ENCODE measurements at places on chromosomes 6 and 20.

GRCh38 chr6:127775371-127775770 lies 125.5 kb downstream of the THEMIS start:
- H3K4me3 ChIP-seq: no peak overlapping the region
- H3K4me1 ChIP-seq: no peaks in the 10 kb centered on the region
- H3K36me3 ChIP-seq: no peaks in the 10 kb centered on the region
- H3K27ac ChIP-seq: no peak overlapping the region

DNA sequence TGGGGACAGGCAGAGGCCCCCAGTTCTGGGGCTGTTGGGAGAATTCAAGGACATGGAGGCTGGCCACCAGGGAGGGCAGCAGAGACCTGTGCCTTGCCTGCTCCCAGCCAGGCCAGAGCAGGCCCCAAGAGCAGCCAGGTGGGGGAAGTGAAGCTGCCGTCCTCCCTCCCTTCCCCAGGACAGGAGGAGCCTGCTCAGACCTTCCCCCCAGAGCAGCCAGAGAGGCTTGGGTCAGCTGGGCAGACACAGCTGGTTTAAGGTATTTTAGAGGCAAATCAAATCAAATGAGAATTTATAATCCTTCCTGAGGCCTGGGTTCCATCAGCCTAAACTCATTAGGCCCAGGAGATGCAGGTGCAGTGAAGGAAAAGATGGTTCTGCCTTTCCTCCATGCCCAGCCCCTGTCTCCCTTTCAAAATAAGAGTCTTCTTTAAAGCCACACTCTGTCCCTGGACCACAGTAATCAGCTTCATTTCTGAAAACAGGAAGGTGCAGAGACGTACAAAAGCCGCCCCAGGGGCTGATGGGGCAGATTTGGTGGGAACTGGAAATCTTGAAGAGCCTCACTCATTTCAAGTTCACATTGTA lies 21.7 kb downstream of the BMP7 start:
- no peaks in the 10 kb centered on the region for H3K4me1 ChIP-seq
- no peak overlapping the region for H3K4me3 ChIP-seq
- no peaks in the 10 kb centered on the region for H3K27me3 ChIP-seq
- no peak overlapping the region for H3K27ac ChIP-seq

- no peak for DNase-seq
- no peak overlapping the region for H3K4me3 ChIP-seq
- H3K27ac ChIP-seq: no peak overlapping the region
These were observed 162.0 kb upstream of the STMND1 start for GRCh38 chr6:16939839-16940238.

- no peak overlapping the region for H3K27ac ChIP-seq
- H3K36me3 ChIP-seq: peaks cover 2% of the 10 kb centered on the region
- no peaks in the 10 kb centered on the region for H3K4me1 ChIP-seq
These were observed 14.7 kb downstream of the SNRPB start for GRCh38 chr20:2455771-2456497.

- H3K4me3 ChIP-seq: no peak overlapping the region
- H3K27ac ChIP-seq: no peak overlapping the region
- DNase-seq: no peak
- H3K27me3 ChIP-seq: no peaks in the 10 kb centered on the region
- no peaks in the 10 kb centered on the region for H3K36me3 ChIP-seq
- no peaks in the 10 kb centered on the region for H3K4me1 ChIP-seq
These were observed 54.8 kb downstream of the OPN5 start for GRCh38 chr6:47836639-47837038.

DNA sequence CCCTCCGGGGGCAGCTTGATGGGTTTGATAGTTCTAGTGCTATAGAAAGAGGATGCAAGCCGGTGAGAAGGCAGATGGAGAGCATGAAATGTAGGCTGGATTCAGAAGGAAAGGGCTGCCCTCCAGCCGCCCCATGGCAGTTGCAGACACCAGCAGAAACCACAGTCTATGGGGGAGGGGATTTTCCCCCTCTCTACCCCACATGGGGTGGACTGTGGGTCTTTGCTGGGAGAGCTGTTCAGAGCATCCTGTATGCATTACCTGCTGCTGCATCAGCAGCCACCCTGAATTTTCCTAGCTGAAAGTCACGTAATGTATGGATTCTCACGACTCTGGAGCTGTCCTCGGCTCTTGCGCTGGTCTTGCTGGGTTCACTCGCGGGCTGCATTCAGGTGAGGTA lies 48.8 kb upstream of the CST5 start:
- H3K27ac ChIP-seq: no peak overlapping the region
- no peaks in the 10 kb centered on the region for H3K4me1 ChIP-seq
- H3K27me3 ChIP-seq: no peaks in the 10 kb centered on the region
- DNase-seq: no peak
- no peak overlapping the region for H3K4me3 ChIP-seq
- H3K36me3 ChIP-seq: no peaks in the 10 kb centered on the region

DNA sequence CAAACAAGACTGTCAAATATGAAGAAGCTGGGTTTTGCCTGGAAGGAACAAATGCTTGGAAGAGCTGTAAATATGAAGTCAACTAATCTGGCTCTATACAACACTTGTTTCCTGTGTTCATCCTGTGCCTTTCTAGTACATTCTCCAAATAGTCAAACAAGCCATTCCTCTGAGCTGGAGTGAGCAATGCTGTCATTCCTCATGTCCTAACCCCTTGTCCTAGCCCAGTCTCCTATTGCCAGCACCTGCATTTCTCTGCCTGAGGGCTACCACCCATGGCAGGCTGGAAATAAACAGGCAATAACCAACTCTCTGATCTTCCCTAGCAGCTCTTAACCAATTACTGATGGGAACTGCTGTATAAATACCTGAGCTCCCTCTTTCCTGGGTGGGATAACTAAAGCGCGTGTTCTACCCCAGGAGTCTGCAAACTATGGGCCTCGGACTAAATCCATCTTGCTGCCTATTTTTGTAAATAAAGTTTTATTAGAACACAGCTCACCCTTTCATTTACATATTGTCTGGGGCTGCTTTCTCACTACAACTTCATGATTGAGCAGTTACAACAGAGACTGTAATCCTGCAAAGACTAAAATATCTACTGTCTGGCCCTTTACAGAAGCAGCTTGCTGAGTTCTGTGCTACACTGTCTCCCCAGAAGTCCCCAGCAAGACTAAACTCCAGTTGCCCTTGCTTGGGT lies 13.4 kb downstream of the RIMS4 start:
- peaks cover 3% of the 10 kb centered on the region for H3K27me3 ChIP-seq
- H3K4me1 ChIP-seq: no peaks in the 10 kb centered on the region
- H3K4me3 ChIP-seq: no peak overlapping the region
- no peaks in the 10 kb centered on the region for H3K36me3 ChIP-seq
- no peak overlapping the region for H3K27ac ChIP-seq

- DNase-seq: no peak
- no peaks in the 10 kb centered on the region for H3K27me3 ChIP-seq
- no peak overlapping the region for H3K27ac ChIP-seq
- H3K4me3 ChIP-seq: no peak overlapping the region
These were observed 2.1 kb upstream of the CHRNA4 start for GRCh38 chr20:63363013-63363957.

DNA sequence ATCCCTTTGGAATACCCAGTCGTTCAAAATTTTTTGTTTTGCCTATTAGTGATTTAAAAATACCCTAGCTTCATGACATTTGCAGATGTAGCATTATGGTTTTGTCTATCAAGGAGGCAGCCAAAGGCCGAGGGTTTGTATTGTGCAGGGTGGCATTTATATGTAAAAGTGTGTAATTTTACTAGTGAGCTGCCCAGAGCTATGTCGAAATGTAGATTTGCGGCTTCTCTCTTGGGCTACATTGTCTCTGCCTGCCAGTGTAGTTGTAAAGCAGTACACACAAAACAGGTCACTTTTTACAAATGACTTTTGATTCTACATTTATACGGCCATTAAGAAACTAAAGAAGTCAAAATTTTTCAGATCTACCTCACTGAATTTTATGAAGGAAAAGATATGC lies 87.7 kb downstream of the TSHZ2 start:
- H3K36me3 ChIP-seq: no peaks in the 10 kb centered on the region
- no peaks in the 10 kb centered on the region for H3K27me3 ChIP-seq
- H3K4me1 ChIP-seq: no peaks in the 10 kb centered on the region
- H3K4me3 ChIP-seq: no peak overlapping the region
- no peak overlapping the region for H3K27ac ChIP-seq

GRCh38 chr6:1498491-1499113 lies 109.2 kb downstream of the FOXF2 start:
- H3K4me1 ChIP-seq: no peaks in the 10 kb centered on the region
- no peaks in the 10 kb centered on the region for H3K27me3 ChIP-seq
- H3K27ac ChIP-seq: no peak overlapping the region
- peak; percentile 29 for DNase-seq

DNA sequence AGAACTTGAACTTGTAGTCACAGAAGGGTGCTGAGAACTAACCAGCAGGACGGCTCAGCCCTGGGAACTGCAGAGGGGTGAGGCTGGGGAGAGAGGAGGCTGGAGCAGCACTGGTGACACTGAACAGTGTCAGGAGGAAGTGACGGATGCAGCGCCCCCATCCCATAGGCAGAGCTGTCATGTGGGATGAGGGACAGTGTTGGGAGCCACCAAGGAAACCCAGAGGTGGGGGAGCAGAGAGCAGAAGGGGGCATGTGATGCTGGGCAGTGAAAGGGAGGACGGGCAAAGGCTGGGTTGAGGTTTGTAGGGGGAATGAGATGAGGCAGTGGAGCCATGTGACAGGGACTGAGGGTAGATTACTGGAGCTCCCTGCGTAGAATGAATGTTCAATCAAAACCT lies 2.1 kb downstream of the HLA-DPB1 start:
- no peaks in the 10 kb centered on the region for H3K27me3 ChIP-seq
- H3K27ac ChIP-seq: no peak overlapping the region
- no peak for DNase-seq
- no peaks in the 10 kb centered on the region for H3K36me3 ChIP-seq

DNA sequence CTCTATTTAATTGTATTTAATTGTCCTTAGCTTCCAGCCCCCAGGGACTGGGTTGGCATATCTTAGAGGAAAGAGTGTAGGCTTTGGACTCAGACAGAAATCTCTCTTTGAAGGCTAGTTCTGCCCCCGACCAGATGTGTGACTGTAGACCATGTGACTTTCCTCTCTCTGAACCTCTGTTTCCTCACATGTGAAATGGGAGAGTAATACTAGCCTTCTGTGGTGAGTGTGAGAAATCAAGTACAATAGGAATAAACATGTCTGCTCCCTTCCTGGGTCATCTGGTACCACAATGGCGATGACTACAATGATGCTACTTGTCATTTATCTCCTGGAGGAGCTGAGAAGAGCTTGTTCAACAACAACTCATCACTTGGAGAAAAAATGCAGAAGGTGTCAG lies 179.9 kb downstream of the LRFN2 start:
- H3K27ac ChIP-seq: no peak overlapping the region
- no peak overlapping the region for H3K4me3 ChIP-seq
- no peaks in the 10 kb centered on the region for H3K27me3 ChIP-seq
- H3K36me3 ChIP-seq: no peaks in the 10 kb centered on the region
- no peak for DNase-seq

DNA sequence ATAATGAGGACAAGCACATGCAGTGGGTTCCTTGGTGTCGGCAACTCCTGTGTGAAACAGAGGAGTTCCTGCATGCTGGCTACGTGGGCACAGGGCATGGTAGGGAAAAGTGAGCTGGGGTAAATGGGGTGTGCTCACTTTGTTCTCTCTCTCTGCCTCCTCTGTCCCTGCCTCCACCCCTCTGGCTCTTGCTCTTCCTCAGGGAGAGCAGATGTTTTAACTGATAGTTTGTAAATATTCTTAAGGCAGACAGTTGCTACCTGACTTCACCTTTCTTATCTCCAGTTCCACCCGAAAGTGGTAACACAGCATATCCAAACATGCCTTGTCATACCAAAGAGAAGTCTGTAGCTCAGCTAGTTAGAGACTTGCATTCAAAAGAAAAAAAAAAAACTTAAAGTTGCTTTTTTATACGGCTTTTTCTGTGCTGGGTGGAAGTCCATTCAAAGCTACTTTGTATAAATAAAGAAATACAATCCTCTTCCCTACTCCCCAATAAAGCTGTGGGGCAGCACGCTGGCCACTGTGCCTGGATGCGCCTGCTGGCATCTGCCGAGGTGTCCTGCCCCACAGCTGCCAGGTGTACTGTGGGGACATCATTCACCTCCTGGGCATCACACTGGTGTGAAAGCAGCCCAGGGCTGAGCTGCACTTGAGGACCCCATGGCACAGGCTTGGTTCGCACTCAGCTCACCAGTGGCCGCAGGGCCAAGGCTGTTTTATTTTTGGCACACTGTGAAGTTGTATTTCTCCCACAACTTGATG lies 93.6 kb downstream of the FOXC1 start:
- DNase-seq: no peak
- H3K4me3 ChIP-seq: no peak overlapping the region
- H3K36me3 ChIP-seq: no peaks in the 10 kb centered on the region
- H3K27me3 ChIP-seq: no peaks in the 10 kb centered on the region

GRCh38 chr20:18778690-18779392 lies 34.7 kb upstream of the SCP2D1 start:
- no peaks in the 10 kb centered on the region for H3K4me1 ChIP-seq
- H3K4me3 ChIP-seq: no peak overlapping the region
- H3K27me3 ChIP-seq: no peaks in the 10 kb centered on the region
- no peaks in the 10 kb centered on the region for H3K36me3 ChIP-seq

Data from fibroblast of lung (primary cell).